ENCODE measurements at places on chromosomes 16 and 17.

DNA sequence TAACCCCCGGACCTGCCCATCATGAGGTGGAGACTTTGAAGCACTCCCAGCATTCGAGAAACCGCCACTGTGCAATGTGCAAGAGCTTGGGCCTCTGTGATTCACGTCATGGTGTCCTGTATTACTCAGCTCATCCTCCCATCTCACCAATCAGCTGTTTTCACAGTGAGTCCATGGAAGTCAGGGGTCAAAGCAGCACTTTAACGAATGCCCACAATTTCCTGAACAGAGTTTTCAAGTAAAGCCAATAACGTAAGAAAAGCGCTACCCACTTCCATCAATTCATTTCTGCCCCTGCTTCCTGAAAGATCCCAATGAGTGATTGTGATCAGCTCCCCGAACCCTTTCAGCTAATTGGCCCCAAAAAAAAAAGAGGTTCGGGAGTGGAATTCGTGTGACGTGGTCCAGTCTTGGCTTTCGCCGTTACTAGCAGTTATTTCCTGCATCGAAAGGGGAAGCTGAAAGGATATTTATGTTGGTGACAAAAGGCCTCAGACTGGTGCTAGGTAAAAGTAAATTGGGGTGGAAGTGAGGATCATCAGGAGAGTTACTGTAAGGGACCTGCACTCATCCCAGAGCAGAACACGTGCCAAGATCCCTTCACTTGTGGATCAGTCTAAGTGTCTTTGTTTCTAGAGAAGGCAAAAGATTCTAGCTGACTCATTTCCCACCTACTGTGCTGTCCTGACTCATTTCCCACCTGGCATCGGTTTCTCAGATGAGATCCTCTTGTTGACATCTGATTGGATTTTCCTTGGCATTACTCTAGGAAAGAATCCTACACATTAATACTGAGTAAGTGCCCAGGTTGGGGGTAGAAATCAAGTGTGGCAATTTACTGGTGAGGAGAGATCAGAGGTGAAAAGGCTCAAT is 136.7 kb upstream of the NUDT7 start:
- DNase-seq, result no peak

GRCh38 chr17:62862251-62862650 is 54.1 kb upstream of the MARCHF10 start:
- no peak for DNase-seq

GRCh38 chr17:72255481-72255880 is 134.7 kb downstream of the SOX9 start:
- DNase-seq, result no peak

- DNase-seq, result no peak
These were observed 2.9 kb downstream of the SHISA9 start for GRCh38 chr16:12904329-12904671.

GRCh38 chr17:49365667-49366066 is 3.6 kb upstream of the ZNF652 start:
- DNase-seq, result peak; percentile 59

DNA sequence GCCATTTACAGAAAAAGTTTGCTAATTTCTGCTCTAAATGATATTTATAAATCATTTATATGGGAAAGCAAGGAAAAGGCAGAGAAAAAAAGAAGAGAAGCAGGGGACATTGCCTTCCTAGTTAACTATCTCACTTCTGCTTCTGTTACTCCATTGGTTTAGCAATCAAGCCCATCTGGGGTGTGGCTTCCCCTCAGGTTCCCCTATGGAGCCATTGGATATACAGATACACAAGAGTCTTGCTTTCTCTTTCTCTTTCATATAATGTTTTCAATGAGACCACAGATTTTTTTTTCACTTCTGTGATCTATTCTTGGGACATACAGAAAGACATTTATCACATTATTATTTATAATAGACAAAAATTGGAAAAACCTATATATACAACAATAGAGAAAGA is 105.6 kb upstream of the TOM1L1 start:
- no peak for DNase-seq

GRCh38 chr16:20674684-20675487 is 22.6 kb downstream of the ACSM1 start:
- DNase-seq, result no peak

DNA sequence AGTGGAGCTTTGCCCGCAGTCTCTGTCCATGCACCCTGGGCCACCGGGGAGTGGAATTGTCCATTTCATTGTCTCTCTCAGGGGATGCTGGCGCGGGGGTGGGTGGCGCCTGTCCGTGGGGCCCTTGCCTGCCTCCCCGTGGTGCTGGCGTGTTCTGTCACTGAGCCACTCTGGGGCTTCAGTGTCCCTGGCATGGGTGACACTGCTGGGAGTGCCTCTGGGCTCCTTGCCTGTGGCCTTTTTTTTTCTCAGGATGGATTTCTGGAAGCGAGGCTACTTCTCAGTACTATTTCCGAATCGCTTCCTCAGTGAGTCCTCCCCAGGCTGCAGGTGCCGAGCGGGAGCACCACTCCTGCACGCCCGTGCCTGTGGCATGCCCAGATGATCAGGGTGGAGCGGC is 55.0 kb downstream of the PDPK1 start:
- DNase-seq, result no peak

- no peak for DNase-seq
These were observed 24.9 kb downstream of the KCNJ16 start for GRCh38 chr17:70099884-70100283.

DNA sequence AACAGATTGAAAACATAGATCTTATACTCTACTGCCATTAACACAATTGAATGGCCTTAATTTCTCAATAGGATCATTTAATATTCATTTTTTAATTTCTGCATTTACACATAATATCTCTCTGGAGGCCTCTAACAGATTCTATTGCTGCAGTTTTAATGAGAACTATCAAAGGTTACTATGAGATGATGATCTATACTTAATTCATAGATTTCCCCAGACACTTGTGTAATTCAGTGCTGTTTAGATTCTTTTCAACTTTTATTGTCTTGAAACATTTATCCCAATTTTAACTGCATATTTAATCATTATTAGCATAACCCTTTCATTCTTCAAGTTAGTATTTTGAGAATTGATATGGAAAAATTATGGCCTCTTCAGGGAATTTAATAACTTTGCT is 1056.5 kb upstream of the CDH8 start:
- DNase-seq, result no peak

DNA sequence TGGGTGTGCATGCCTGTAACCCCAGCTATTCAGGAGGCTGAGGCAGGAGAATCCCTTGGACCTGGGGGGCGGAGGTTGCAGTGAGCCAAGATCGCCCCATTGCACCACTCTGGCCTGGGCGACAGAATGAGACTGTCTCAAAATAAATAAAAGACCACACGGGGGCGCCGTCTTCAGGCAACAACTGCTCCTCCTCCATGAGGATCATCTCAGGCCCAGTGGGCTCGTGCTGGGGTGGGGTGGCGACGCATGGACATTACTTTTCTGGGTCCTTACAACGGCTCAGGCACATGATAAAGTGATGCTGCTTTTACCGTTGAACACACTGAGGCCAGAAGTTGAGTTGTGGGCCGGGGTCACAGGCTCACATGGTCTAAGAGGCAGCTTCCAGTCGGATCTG is 56.2 kb downstream of the PRMT7 start:
- peak; percentile 38 for DNase-seq

Data from CD4-positive, alpha-beta T cell treated with Interleukin-17A for 1 hour (primary cell).